ENCODE measurements at places on chromosomes 13 and 19.

GRCh38 chr13:33153421-33154404 is 131.8 kb downstream of the STARD13 start:
- no peak for DNase-seq

DNA sequence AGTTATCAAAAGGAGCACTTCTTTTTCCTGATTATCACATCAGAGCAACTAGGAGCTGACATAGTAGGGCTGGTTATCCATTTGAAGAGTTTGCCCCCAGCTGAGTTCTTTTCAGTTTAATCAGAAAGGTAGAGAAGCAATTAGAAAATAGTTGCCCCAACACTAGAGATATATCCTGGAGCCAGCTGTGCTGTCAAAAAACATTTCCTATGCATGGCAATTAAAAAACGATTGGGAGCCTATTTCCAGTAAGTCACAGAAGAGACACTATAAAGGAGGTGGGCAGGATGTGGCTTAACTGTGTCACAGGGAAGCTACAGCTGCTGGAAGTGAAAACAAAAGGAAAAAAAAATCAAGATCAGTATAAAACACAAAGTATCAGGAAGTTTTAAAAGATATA is 155.7 kb upstream of the SLITRK1 start:
- no peak for DNase-seq

- DNase-seq, result no peak
Measured at GRCh38 chr19:11506101-11506555, 489 bp upstream of the ZNF653 start.

DNA sequence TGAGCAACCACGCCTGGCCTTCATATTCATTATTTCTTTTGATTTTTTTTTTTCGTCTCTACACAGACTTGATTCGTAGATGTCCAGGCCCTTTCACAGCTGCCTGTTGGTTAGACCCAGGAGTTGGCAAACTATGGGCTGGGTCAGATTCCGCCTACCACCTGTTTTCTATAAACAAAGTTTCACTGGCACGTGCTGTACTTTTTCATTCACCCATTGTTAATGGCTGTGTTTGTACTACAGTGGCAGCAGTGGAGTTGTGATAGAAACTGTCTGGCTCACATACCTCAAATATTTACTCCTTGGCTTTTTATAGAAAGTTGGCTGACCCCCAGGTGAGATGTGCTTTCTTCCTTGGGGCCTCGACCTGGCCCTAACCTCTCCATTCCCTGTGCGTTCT is 72.9 kb upstream of the TEX29 start:
- no peak for DNase-seq

DNA sequence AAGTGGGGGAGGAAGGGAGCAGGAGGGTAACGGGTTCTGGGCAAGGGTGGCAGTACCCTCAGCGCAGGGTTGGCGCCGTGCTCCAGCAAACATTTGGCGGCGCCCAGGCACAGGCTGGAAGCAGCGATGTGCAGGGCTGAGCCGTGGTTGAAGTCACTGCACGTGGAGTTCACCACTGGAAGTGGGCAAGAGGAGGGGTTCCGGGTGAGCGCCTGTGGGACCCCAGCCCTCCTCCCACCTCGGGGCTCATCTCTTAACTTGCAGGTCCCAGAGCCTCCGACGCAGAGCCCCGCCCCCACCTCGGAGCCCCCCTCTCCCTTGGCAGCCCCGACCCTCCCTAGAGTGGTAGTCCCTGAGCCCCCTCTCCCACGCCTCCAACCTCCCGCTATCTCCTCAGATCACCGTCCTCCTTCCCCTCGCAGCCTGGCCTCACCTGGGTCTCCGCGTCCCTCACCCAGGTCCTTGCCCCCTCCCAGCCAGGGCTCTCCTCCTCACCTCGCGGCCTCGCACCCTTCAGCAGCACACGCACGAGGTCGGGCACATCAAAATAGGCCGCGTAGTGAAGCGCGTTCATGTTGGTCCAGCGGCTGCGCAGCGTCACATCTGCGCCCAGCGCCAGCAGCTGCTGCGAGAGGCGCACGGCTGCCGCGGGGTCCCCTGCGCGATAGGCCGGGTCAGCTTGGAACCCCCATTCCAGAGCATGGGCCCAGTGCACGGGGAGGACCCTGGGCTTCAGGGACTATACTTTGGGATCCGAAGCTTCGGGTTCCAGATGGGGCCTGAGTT is 6.4 kb downstream of the CLIP3 start:
- DNase-seq, result no peak

DNA sequence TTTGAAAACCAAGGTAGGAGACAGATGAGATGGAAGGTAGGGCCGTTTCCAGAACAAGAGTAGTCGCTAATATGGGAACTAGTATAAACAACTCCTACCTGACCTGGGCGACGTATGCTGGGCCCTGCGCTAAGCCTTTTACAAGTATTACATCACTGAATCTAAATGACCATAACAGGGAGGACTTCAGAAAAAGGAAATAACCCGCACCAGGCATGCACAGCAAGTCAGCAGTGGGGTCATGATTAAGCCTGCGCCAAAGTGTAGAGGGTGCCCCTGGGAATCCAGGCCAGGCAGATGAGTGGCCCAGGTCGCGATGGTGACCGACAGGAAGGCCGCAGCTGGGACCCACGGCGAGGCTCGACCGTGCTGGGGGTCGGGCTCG is 613 bp downstream of the ATP13A1 start:
- DNase-seq, result no peak

GRCh38 chr19:18940769-18941627 is at the start of gene HOMER3:
TSS of gene HOMER3 (minus strand) at chr19:18941217. CDS start at chr19:18938982, 2,235 bp downstream.
- DNase-seq, result peak; percentile 55

GRCh38 chr13:47890146-47890814 is 110.8 kb downstream of the SUCLA2 start:
- no peak for DNase-seq

DNA sequence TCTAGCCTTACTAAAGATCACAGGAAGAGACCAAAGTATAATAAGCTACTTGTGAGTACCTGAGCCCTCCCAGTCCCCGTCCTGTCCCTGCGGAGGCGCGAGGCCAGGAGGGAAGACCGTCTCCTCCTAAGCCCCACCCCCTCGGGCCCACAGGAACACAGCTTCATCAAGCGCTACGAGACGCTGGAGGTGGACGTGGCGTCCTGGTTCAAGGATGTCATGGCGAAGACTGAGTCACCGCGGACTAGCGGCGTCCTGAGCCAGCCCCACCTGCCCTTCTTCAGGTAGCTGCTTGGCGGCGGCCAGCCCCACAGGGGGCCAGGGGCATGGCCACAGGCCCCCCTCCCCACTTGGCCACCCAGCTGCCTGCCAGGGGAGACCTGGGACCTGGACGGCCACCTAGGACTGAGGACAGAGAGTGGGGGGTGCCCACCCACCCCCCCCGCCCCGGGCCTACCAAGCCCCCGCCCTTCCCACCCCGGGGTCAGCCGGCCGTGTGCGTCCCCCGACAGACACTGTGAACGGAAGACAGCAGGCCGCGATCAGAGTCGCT is 2.4 kb upstream of the TGFBR3L start:
- no peak for DNase-seq

DNA sequence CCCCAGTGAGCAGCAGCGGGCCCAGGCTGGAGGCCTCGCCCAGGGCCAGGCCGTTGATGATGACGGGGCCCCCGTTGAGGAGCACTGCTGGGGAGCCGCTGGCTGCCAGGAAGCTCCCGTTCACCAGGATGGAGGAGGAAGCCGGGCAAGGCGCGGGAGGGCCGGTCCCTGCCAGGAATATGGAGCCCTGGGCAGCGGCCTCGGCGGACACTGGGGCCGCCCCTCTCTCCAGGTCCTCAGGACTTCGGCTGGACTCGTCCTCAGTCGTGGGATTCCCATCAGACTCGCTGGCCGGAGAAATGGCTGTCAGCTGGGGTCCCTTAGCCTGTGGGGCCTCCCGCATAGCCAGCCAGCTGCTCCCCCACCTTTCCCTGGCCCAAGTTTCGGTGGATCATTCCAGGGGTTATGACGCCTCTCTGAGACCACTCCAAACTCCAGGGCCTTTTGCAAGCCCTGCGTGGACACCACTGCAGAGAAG is 2.1 kb downstream of the SIX5 start:
- DNase-seq, result no peak

GRCh38 chr19:3673506-3674439 is 26.5 kb downstream of the PIP5K1C start:
- DNase-seq, result no peak

- peak; percentile 17 for DNase-seq
Measured at GRCh38 chr19:14059093-14059480, 2.8 kb downstream of the PALM3 start.

GRCh38 chr13:107743983-107744382 is 471.4 kb downstream of the LIG4 start:
- no peak for DNase-seq

DNA sequence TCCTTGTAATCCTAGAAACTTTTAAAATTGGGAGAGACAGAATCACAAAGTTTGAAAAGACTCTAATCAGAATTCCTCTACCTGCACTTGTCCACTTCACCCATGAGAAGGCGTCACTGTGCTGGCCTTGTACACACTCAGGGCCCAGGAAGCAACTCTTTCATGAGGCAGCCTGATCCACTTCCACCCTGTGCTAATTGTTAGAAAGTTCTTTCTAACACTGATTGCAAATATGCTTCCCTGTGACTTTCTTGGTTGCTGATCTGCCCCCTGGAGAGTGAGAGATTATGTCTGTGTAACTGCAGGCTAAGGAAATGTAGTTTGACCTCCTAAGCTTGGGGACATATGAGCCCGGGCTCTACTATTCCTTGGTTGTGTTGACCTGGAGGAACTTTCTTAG is 494.6 kb downstream of the MYO16 start:
- no peak for DNase-seq

DNA sequence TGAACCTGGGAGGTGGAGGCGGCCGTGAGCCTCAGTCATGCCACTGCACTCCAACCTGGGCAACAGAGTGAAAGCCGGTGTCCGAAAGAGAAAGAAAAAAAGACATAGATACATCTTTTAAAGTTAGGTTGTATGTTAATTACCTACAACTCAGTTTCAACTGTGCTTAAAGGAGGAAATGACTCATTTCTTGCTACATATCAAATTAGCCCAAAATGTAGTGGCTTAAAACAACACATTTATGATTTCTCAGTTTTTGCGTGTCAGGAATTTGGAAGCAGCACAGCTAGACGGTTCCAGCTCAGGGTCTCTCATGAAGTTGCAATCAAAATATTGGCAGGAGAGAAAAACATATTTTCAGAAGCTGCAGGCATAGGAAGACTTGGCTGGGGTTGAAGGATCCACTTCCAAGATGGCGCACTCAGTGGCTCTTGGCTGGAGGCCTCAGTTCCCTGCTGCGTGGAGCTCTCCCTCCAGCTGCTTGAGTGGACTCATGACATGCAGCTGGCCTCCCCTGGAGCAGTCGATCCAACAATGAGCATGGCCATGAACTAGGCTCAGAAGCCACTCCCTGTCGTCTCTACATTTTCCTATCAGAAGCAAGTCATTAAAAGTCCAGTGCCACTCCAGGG is 7.1 kb downstream of the LDLR start:
- DNase-seq, result no peak

All from stimulated activated CD8-positive, alpha-beta memory T cell treated with anti-CD3 and anti-CD28 coated beads, Interleukin-12 subunit alpha, Interleukin-12 subunit beta, amount 100 ng/mL, for 4 hours (primary cell).